ENCODE measurements at places on chromosomes 6 and 20. TPM values are rescaled to one million over a fixed set of nuclear protein-coding genes. Genes with fewer than 3 reads are reported as not detected.

The TXLNB gene
- total RNA-seq = under 0.01 TPM

DNA sequence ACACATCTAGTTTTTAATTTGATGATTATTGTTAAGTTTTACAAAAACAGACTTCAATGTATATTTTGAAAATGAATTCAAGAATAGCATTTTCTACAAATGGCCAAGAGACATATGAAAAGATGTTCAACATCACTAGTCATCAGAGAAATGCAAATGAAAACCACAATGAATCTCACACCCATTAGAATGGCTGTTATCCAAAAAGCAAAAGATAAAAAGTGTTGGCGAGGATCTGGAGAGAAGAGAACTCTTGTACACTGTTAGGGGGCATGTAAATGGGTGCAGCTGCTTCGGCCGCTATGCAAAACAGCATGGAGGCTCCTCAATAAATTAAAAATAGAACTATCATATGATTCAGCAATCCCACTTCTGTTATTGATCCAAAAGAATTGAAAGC is 185.8 kb upstream of the CCN2 start:
- no peak for DNase-seq

DNA sequence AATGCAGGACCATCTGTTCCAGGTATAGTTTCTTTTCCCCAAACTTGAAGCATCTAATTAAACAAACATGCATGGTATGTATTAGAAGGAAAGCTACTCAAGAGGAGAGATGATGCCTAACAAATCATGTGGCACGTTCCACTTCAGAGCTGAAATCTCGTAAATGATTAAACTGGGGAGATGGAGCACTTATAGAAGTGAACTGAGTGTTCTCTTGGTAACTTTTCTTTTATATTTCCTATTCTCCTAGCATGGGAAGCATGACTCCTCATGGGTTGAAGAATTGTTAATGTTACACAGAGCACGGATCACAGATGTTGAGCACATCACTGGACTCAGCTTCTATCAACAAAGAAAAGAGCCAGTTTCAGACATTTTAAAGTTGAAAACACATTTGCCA is 61.1 kb downstream of the CCN2 start:
- DNase-seq = no peak

The DEF6 gene
- 2.5 TPM for total RNA-seq

GRCh38 chr20:17747431-17747846 is 47.7 kb downstream of the BANF2 start:
- peak; percentile 94 for DNase-seq

DNA sequence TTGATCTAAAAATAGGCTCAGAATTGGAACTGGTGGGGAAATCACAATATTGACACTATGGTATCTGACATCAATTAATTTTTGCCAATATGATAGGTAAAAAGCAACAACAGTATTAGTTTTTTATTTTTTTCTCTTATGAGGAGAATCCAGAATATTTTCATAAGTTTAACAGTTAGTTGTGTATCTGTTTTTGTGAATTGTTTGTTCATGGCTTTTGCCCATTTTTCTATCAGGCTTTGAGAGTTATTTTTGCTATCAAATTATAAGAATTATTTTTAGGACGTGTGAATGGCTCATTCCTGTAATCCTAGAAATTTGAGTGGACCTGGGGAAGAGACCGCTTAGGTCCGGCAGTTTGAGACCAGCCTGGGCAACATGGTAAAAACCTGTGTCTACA is 608.6 kb upstream of the ADGRB3 start:
- DNase-seq = no peak

DNA sequence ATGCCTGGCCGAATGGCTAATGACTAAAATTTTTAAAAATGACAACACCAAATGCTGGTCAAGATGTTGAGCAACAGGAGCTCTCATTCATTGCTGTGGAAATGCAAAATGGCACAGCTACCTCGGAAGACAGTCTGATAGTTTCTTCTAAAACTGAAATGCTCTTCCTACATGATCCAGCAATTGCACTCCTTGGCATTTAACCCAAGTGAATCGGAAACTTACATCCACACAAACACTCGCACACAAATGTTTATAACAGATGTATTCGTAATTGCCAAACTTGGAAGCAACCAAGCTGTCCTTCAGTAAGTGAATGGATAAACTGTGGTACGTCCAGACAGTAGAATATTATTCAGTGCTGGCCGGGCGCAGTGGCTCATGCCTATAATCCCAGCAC is 56.4 kb upstream of the NCOA3 start:
- no peak for DNase-seq

The OPRL1 gene
- 0.36 TPM for total RNA-seq

DNA sequence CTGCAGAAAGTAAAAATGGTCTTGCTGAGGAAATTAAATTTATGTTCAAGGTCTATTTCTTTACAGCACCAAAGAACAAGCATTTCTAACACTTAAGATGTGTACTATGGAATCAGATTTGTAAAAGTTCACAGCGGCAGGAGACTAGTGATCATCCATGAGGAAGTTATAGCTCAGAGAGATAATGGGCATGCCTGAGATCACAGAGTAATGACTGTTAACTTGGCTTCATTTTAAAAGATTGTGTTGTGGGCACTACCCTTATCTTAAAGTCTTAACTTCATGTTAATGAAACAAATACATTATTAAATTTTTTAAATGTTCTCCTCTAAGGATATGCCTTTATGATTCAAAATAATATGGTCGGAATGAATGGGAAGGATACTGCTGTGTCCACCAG is 168.6 kb downstream of the GMPR start:
- no peak for DNase-seq

The SLC39A7 gene
- total RNA-seq = 135 TPM

GRCh38 chr20:25073544-25073943 is 8.4 kb downstream of the VSX1 start:
- DNase-seq = no peak

The ALDH8A1 gene
- under 0.01 TPM for total RNA-seq

DNA sequence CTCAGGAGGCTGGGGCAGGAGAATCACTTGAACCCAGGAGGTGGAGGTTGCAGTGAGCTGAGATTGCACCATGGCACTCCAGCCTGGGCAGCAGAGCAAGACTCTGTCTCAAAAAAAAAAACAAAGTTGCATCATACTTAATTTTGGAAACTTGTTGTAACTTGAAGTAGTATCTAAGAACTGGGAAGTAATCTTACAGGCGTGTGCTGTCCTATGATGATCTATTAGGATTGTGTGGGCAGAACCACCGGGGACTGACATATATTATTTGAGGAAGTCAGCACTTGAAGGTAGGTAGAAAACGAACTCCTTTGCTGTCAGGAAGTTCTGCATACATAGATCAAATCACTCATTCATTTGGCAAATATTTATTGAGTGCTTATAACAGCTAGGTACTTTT is 188.5 kb downstream of the ZNF217 start:
- DNase-seq = no peak

GRCh38 chr20:62825333-62825985 is 8.6 kb downstream of the COL9A3 start:
- no peak for DNase-seq

The THBS2 gene
- total RNA-seq = 101 TPM

The MATN4 gene
- total RNA-seq = not detected

GRCh38 chr6:44456070-44456965 is 68.8 kb downstream of the CDC5L start:
- peak; percentile 50 for DNase-seq

- no peak for DNase-seq
These were observed 36.5 kb downstream of the HIVEP1 start for GRCh38 chr6:12048609-12049008.

GRCh38 chr20:37552415-37552814 is 24.7 kb upstream of the BLCAP start:
- DNase-seq = peak; percentile 13

DNA sequence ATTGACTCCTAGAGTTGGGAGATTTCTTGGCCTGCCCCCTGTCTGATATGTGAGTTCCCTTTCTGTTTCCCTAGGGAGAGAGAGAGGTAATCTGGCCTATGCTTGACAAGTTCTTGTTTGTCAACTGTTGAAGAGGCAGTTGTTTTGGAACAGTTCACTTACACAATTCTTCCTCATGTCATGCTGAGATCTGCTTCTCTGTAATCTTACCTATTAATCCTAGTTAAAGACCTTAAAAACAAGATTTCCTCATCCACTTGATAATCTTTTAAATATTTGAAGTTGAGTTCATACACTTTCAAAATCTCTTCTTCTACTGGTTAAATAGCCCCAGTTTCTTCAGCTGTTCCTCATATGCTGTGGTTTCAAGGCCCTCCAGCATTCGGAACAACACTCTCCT is 89.9 kb downstream of the FIG4 start:
- no peak for DNase-seq

- DNase-seq = no peak
These were observed 282.2 kb upstream of the PRND start for GRCh38 chr20:4439461-4439860.

DNA sequence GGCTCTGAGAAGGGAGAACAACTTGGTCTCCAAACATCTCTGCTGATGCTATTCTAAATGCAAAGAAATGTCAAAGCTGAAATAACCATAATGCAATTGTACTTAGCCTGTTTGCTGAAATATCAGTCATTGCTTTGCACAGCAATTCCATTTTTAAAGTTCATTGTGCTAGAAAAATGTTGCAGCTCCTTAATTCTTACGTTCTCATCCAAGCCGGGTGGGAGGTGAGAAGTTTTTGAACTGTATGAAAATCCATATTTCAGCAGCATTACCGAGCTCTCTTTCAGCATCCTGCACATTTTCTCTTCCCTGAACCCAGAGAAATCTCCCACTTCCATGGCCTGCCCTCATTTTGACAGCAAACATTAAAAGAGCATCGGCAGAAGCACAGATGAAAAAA is 630.0 kb downstream of the PTPRT start:
- DNase-seq = no peak

DNA sequence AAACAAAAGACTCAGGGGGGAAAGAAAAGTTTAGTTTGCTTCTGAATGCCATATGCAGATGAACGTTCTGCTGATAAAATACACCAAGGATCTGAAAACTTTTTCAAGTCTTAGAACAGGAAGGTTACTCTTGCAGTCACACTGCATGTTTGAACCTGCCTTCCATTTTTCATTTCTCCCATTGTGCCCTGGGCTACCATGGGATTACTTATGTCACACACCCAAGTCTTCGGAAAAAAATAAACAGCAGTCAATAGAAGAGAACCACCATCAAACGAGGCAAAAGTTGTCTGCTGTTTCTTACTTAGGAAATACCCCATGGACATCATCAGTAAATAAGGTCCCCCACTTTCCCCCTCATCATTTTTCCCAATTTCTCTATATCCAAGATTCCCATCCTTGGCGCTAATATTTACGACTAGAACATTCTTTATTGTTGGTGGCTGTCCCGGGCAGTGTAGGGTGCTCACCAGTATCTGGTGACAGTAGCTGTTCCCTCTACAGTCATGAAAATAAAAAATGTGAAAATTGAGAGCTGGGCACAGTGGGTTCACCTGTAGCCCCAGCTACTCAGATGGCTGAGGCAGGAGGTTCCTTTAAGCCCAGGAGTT is 202.5 kb downstream of the BCAS1 start:
- DNase-seq = no peak

The B3GAT2 gene
- total RNA-seq = not detected

The CGA gene
- total RNA-seq = not detected

The VSTM2L gene
- 0.18 TPM for total RNA-seq

DNA sequence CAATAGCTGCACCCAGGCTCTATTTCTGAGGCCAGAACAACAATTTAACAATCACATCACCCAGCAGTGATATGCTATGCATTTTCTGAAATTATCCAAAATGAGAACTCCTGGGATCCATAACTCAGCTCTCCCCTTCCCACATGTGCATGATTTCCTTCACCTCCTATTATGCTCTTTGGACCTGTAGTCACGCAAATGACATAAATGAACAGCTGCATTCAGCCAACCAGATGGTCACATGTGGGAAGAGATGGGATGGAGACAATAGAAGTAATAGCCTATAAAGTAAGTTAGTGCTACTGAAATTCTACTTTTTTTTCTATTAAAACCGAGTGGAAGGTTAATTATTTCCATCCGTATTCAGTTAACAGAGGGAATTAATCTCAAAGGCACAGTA is 662.1 kb upstream of the ID4 start:
- no peak for DNase-seq

GRCh38 chr6:43927532-43928210 is 157.7 kb downstream of the VEGFA start:
- DNase-seq = no peak

The PI3 gene
- total RNA-seq = not detected

The PLEKHG1 gene
- 0.28 TPM for total RNA-seq

DNA sequence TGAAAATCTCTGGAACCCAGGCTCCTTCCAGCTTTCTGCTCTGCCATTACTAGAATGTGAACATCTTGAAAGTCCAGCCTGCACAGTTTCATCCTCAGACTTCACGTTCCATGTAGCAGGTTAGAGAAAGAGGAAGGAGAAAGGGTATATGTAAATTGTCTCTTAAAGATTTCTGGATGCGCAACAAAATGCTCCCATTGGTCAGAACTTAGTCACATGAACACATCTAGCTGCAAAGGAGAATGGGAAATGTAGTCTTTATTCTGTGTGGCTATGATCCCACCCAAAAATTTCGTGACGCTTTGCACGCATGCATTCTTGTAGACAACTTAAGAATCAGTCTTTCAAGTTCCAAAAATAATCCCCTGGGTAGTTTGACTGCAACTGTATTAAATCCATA is 46.4 kb upstream of the CHD6 start:
- DNase-seq = peak; percentile 14

GRCh38 chr20:16485401-16485800 is 87.8 kb downstream of the KIF16B start:
- DNase-seq = peak; percentile 30

DNA sequence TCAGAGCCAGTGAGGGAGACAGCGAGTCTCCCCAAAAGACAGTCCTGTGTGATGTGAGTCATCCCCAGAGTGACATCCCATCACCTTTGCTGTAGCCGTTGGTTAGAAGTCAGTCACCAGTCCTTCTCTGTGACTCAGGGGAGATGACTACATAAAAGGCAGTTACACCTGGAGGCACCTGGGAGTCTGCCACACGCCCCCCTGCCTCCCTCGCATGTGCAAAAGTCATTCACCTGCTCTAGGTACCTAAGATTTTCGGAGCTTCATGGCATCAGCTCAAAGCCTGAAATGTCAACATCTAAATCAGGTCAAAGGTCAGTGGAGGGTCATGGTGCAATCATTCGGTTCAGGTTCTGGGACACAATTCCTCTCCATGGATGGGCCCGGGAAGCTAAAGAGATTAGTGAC is 50.3 kb downstream of the PRR18 start:
- DNase-seq = no peak

- peak; percentile 48 for DNase-seq
These were observed 19.9 kb downstream of the SMPDL3A start for GRCh38 chr6:122809001-122809400.

The SYCP2 gene
- total RNA-seq = 0.56 TPM
